Hematopoietic multipotent progenitor cell (in vitro differentiated cells): ENCODE measurements at places on chromosomes 6 and 20.

GRCh38 chr6:151240036-151240685 lies 394 bp downstream of the AKAP12 start:
- DNase-seq = peak; percentile 66

DNA sequence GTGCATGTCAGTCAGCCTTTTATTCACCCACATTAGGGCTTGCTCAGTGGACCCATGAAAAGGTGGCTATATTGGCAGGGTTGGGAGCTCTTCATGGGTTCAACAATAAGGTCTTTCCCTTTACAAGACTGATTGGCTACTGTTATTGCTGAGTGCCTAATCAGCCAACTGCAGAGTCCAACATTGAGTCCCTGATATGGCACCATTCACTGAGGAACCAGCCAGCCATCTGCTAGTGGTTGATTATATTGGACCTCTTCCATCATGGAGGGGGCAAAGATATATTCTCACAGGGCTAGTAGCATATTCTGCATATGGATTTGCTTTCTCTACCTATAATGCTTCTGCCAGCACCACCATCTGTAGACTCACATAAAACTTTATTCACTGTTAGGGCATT lies 69.9 kb downstream of the CDKAL1 start:
- DNase-seq = no peak

DNA sequence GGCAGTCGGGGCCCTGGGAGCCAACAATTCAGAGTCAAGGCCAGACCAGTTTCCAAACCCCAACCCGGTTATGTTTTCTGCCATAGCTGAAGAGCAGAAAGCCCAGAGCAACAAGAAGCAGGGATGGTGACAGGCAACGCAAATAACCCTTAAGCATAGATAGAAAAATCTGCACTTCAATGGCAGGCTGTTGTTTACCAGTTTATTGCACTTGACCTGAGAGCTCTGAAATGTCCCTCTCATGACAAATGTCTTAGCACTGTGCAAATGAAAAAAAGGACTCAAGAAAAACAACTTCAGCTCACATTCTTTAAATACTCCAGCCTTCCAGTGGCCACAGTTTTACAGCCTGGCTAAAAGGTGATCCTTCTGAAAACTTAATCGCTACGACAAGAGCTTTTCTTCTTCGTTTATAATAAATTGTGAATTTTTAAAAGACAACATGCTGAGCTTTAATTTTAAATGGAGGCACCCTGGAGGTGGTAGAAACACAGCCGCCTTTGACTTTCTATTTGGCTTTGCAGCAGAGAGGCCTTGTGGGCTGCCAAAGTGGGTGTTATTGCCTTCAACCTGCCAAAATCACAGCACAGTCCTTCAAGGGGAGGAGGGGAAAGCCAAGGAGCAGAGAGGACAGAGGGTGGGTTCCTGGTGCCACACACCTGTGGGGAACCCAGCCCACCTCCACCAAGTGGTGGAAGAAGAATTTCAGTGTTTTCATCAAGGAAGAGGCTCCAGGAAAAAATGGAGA lies 289.5 kb upstream of the CDYL start:
- no peak for DNase-seq

- no peak for DNase-seq
Measured at GRCh38 chr6:37099442-37099841, 70.5 kb upstream of the PIM1 start.

- peak; percentile 66 for DNase-seq
Measured at GRCh38 chr6:32943864-32944649, 3.2 kb upstream of the HLA-DMB start.

GRCh38 chr6:5999688-6000608 lies 6.8 kb downstream of the NRN1 start:
- no peak for DNase-seq

DNA sequence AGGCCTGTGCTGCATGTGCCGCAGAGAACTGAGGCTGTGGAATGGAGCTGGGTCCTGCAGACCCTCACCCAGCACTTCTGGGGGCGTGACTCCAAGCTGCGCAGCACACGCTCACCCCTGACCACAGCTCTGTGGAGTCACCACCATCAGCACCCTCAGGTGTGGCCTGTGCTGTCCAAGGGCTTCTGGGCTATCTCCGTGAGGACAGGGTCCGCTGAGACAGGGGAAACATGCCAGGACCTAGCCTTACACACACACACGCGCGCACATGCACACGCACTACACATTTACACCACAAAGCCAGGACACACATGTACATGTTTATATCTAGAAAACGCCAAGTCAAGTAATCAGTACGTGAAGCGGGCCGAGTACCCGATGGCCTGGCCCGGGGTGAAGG lies 26.8 kb upstream of the TCFL5 start:
- DNase-seq = no peak

GRCh38 chr6:29632789-29633533 lies at the start of gene GABBR1:
TSS of gene GABBR1 (minus strand) at chr6:29633183. CDS start at chr6:29632385, 798 bp downstream.
- DNase-seq = peak; percentile 73

DNA sequence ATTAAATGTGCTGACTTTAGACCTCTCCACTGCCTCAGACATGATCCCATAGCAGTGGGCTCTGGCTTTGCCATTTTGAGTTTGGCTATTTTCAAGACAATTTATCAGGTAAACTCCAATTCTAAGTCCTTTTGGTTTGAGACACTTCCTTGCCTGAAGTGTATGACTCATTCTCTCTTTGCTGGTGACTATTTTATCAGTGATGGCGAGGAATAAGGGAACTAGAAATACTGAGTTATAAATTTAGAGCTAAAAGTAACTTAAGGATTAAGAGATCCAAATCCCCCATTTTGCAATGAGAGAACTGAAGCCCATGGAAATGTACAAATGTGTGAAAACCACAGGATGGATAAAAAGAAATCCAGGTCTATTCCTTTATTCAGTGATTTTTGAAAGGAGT lies 30.9 kb upstream of the CD83 start:
- no peak for DNase-seq

GRCh38 chr20:37777012-37777950 lies 83.5 kb downstream of the CTNNBL1 start:
- no peak for DNase-seq

DNA sequence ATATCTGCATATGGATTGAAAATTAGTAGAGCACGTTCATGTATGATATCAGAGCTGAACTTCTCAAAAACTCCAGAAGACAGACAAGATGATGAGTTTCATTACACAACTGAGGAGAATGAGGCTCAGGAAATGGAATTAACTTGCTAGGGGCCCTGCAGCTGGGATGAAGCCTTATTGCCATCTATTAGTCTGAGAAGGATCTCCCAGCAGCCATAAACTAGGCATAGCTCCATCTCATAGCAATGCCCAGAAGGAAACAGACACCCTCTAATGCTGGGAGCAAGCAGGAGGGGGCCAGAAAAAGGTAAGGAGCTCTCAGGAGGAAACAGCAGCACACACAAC lies 18.0 kb downstream of the TFEB start:
- no peak for DNase-seq

- DNase-seq = no peak
Measured at GRCh38 chr6:148866657-148867268, 119.9 kb downstream of the UST start.

GRCh38 chr20:31910071-31910803 lies 39.8 kb downstream of the TTLL9 start:
- no peak for DNase-seq

- DNase-seq = peak; percentile 86
Measured at GRCh38 chr20:31547017-31547675, 32.9 kb downstream of the HM13 start.
